NCI-H1436 treated with DMSO at 0.1 percent for 48 hours (cell line): ENCODE measurements at places on chromosomes 1 and 21.

DNA sequence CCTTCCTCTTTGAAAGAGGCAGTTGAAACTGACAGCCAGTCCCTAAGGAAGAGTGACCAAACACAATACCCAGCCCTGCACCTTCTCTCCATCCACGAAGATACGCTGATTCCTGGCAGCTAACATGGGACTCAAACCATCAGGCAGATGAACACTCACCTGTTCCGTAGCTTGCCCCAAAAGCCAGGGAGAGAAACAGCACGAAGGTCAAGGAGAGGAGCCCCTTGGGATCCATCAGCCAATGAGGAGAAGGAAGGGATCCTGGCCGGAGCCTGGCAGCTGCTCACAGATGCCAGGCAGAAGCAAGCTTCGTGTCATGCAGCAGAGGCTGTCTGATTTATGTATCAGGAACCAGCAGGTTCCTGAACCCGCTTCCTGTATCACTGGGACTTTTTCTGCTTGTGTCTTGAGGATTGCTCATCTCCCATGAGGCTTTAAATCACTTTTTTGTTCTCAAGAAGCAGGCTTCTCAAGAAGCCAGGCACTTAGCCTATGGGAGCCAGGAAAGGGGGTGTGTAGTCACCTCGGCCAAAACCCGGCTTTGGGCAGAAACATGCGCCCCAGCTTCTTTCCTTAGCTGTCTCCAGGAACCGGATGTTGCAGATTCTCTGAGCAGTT, at the start of gene SLAMF1:
TSS of gene SLAMF1 (minus strand) at position 334 of the 618 bp plus-strand sequence. CDS start at position 235, 99 bp downstream.
- no peak for DNase-seq

GRCh38 chr21:30932686-30933085, 51.3 kb upstream of the KRTAP11-1 start:
- no peak for DNase-seq

DNA sequence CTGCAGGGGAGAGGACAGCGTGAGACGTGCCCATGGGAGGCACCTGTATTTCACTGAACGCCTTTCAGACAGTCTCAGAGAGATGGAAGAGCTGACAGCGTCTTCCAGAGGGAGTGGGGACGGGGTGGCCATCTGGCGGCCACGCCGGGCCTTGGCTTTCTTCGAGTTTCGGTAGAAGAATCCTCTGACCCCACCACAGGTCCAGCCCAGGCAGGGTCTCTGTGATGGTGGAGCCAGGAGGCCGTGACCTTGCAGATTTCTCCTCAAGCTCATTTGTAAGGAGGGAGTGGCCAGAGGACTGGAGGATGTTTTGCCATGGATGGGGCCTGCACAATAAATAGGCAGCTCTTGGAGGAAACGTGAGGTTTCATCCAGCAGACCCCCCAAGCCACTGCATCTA, 47.6 kb upstream of the ADARB1 start:
- DNase-seq, result no peak

GRCh38 chr21:31289702-31290101, 54.4 kb downstream of the TIAM1 start:
- DNase-seq, result no peak

GRCh38 chr1:9822897-9823692, 670 bp downstream of the CLSTN1 start:
- no peak for DNase-seq

DNA sequence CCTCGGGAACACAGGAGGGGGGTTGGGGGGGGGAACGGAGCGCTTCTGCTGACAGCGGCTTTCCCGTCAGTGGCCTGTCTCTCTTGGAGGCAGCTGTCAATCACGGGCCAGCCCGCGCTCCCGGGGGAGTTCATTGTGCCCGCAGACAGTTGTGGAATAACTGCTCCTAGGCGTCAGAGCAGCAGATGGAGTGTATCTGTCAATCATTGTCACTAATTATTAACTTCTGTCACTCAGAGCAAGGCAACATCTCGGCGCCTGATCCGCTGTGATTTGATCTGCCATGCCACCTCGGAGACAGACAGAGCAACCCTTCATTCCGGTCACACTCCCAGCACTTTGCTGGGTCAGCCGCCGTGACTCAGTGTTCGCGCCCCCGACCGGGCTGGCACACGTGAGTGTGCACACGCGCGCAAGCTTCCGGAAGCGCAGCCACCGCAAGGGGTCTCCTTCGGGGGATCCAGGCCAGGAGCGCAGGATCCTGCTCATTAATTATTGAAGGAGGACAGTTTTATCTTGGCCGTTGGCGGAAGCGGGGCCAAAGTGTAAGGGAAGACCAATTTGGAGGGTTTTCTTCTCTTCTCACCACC, 75.8 kb downstream of the RRAGC start:
- no peak for DNase-seq
